ENCODE measurements at places on chromosomes 5 and 9. TPM values are rescaled to one million over a fixed set of nuclear protein-coding genes. Genes with fewer than 3 reads are reported as not detected.

Gene PCDHGB4
- 6.4 TPM for total RNA-seq

DNA sequence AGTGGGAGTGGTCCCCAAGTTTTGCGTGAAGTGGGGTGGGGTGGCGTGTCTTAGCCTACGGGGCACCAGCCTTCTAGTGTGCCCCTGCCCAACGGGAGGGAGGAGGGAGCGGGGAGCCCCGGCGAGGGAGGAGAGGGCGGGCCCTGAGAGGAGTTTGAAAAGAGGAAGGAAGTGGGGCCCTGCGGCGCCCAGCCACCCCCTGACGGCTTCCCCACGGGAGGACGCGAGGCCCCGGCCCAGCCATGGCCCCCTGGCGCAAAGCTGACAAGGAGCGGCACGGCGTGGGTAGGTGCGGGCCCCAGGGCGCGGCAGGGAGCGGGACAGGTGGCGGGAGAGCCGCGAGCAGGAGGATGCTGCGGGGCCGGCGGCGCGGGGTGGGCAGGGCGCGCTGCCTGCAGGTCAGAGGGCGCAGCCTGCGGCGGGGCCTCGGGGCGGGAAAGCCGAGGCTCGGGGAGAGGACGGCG, at the start of gene DOCK2:
TSS of gene DOCK2 (plus strand) at position 191 of the 464 bp plus-strand sequence. CDS start at position 243, 52 bp downstream.
- no peak for DNase-seq

- DNase-seq: no peak
Observed at GRCh38 chr9:89958086-89958485, 353.3 kb downstream of the GADD45G start.

Gene BHMT2
- 17.1 TPM for total RNA-seq

Gene IL7R
- 3.2 TPM for total RNA-seq

GRCh38 chr5:66246608-66247007, 102.5 kb downstream of the SREK1 start:
- no peak for DNase-seq

GRCh38 chr9:115599898-115600297, 481.9 kb upstream of the TNC start:
- no peak for DNase-seq

- no peak for DNase-seq
Observed at GRCh38 chr5:15799014-15799413, 299.0 kb downstream of the FBXL7 start.

GRCh38 chr5:2579126-2579525, 172.4 kb downstream of the IRX2 start:
- DNase-seq: no peak

Gene NR2F1
- total RNA-seq: 35.3 TPM

GRCh38 chr9:98719055-98719454, 10.3 kb upstream of the GABBR2 start:
- no peak for DNase-seq

Gene APBA1
- total RNA-seq: 5.6 TPM

Gene ALDOB
- total RNA-seq: 0.85 TPM

GRCh38 chr9:129932303-129933151, 97.3 kb downstream of the USP20 start:
- no peak for DNase-seq

- no peak for DNase-seq
Observed at GRCh38 chr5:145056800-145057199, 778.3 kb downstream of the PRELID2 start.

GRCh38 chr9:21764846-21765245, 37.6 kb upstream of the MTAP start:
- no peak for DNase-seq

Gene CTNNAL1
- total RNA-seq: 98.9 TPM

Gene MYMK
- total RNA-seq: not detected

Gene MLANA
- total RNA-seq: not detected

DNA sequence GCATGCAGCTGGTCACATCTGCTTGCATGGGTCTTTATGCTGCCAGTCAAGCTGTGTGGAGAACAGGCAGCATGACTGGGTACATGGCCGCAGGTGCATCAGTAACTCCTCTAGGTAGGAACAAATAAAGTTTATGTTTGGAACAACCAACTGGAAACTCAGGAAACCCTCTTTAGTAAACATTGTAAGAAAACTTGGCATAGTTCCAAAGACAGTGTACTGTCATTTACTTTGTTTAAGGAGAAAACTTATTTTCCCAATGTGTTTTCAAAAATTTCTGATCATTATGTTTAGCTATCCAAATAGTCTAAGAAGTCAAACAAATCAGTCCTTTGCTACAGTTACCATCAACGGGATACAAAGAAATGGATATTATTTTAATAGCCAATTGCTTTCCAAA, 386.0 kb downstream of the CHSY3 start:
- DNase-seq: no peak

DNA sequence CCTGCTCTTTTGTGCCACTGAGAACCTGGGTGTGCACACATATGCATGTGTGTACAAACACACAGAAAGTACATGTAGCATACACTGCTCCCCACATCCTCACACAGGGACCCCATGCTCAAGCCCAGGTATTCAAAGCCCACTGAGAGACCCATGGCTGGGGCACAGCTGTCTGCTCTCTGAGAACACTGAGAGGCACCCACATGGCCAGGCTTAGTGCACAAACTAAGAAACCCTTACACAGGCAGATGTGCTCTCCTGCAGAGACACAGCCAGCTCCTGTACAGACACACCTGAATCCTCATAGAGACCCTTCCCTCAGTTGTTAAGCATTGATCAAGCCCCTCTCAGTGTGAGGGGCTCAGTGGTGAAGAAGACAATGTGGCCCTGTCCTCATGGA, 92.5 kb downstream of the CACNA1B start:
- no peak for DNase-seq

DNA sequence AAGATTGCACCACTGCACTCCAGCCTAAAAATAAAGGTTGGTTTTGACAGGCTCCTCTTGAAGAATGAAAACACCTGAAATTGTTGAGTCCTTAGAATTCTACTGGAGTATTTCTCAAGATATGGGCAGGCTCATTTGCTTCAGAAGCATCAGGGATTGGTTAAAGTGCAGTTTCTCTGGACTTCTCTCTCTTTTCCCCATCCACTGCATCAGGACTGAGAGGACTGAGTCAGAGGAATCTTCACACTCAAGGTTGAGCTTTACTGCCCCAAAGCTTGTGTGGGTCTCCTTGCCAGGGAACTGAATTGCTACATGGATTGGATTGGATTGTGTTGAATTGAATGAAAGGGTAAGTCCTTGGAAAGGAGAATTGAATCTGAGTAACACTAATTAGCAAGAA, 7.5 kb upstream of the CCDC69 start:
- DNase-seq: no peak

- DNase-seq: no peak
Observed at GRCh38 chr9:126626127-126626925, 12.6 kb downstream of the LMX1B start.

GRCh38 chr9:18410983-18411382, 63.0 kb upstream of the ADAMTSL1 start:
- DNase-seq: no peak

Gene SV2C
- 0.04 TPM for total RNA-seq

Gene HAPLN1
- total RNA-seq: 0.12 TPM

Gene ZNF300
- total RNA-seq: 1.6 TPM

Gene SMIM3
- total RNA-seq: 24.6 TPM

DNA sequence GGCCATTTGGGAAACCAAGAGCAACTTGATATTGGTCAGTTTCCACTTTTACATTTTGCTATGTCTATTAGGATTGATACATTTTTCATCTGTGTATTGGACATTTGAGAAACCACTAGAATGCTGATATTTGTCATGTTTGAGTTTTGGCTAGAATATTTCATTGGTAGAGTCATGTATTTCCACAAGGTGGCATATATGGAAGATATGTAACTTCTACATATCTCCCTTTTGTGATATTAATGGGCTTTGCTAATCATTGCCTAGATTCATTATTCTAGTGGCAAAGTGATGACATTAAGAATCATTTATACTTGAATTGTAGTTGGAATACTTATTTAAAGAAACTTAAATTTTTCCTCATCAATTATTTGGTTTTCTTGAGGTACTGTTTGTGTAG, 692.9 kb upstream of the EDIL3 start:
- DNase-seq: no peak

Gene PLAC8L1
- not detected for total RNA-seq

Gene CDK9
- 37.2 TPM for total RNA-seq

Gene IFNA21
- total RNA-seq: not detected

Gene TAF11L10
- not detected for total RNA-seq

Gene IFNB1
- not detected for total RNA-seq

Gene MEGF10
- 3.0 TPM for total RNA-seq

Gene HTR4
- total RNA-seq: 7.9 TPM

Gene LCN15
- total RNA-seq: 0.63 TPM

Gene LCP2
- 6.5 TPM for total RNA-seq

Gene PCDHGA6
- total RNA-seq: 5.3 TPM

Gene AFAP1L1
- total RNA-seq: 48.9 TPM

- DNase-seq: no peak
Observed at GRCh38 chr5:58458141-58458742, 1.6 kb downstream of the PLK2 start.

DNA sequence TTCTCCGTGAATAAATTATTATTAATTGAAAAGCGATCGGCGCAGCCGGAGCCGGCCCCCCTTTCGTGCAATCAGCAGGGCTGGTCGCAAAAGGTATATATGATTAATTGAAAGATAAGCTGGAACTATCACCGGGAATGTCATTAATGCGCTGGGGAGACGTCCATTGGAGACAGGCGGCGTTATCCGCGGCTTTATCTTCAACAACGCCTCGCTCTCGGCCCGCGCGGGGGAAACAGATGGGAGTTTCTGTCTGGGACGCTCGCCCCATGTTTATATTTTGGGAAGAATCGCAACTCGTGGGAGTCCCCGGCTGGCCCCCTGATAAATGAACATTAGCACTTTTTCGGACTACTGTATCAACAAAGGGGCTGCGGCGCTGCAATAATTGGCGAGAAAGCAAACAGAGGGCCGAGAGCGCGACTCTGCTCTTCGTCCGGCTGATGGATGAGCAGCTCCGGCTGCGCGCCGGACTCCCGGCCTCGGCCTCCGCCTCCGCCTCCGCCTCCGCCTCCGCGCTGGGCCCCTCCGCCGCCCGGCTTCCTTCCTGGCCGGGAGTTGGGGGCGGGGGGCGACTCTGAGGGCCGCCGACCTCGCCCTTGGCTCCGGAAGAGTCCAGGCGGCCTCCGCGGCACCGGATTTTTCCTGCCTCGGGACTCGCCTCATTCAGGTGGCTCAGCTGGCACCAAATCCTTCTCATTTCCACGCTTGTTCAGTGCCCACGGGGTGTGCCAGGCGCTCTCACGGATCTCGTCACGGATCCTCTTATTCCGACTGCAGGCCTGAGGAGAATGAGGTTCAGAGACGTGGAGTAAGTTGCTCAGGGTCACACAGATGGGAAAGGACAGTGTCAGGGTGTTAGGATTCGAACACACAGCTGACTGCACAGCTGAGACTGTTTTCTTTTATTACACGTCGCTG, 3.6 kb upstream of the NKX2-5 start:
- no peak for DNase-seq

Gene ZNF484
- total RNA-seq: 6.6 TPM

Gene TNFSF8
- 1.7 TPM for total RNA-seq

Gene EGFL7
- total RNA-seq: 120 TPM

DNA sequence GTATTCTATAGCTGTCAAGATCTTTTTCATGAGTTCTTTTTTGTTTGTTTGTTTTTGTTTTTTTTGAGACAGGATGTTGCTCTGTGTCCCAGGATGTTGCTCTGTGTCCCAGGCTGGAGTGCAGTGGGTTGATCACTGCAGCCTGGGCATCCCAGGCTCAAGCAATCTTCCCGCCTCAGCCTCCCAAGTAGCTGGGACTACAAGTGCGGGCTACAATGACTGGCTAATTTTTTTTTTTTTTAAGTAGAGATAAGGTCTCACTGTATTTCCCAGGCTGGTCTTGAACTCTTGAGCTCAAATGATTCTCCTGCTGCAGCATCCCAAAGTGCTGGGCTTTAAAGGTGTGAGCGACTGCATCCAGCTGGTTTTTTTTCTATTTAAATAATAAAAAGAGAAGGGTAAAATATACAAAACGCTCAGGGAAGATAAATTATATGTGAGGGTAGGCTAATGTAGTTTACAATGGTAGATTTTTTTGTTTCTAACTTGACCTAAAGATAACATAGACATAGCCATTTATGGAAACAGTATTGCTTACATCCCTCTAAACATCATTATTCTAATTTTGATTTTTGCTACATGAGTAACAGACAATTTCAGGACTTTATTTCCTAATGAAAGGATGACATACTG, 21.9 kb downstream of the ERBIN start:
- no peak for DNase-seq

Gene SLC6A3
- total RNA-seq: not detected

- DNase-seq: no peak
Observed at GRCh38 chr5:430214-430925, 12.6 kb upstream of the EXOC3 start.

Gene SHOC1
- not detected for total RNA-seq

Gene DOCK2
- 5.4 TPM for total RNA-seq

Gene FOXD4L5
- total RNA-seq: not detected

DNA sequence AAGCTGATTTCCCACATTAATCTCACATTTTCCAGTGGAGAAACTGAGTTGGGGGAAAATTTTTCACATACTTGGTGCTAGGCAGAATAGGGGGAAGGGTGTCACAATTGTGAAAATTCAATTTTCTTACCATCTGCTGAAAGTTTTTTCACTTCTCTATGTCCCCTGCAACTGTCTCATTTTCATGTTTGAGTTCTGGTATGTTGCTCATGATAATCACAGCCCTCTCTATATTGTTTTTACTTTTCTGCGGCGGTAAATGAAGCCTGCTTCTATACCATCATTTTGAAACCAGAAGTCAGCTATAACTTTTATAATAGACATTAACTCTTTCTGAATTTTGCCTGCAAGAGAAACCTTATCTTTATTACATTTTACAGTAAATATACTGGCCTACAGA, 1664.5 kb downstream of the EFNA5 start:
- no peak for DNase-seq
